GOT3 (cell line): ENCODE measurements at places on chromosomes 5 and 9.

DNA sequence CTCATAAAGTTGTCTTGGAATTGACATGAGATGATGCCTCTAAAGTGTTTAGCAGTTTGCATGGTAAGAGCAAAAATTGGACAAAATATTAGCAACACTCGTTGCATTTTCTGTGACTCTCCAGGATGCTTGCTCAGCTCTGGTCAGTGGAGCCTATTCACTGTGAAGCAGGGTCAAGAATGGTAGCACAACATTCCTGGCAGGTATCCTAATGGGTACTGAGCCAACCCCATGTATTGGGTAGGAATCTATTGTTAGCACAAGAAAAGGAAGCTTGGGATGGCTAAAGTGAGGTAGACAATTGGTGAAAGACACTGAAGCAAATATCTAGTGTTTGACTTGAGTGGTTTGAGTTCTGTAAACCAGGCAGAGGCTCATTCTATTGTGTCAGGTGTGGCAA, 10.4 kb upstream of the ACTBL2 start:
- no peak for DNase-seq

DNA sequence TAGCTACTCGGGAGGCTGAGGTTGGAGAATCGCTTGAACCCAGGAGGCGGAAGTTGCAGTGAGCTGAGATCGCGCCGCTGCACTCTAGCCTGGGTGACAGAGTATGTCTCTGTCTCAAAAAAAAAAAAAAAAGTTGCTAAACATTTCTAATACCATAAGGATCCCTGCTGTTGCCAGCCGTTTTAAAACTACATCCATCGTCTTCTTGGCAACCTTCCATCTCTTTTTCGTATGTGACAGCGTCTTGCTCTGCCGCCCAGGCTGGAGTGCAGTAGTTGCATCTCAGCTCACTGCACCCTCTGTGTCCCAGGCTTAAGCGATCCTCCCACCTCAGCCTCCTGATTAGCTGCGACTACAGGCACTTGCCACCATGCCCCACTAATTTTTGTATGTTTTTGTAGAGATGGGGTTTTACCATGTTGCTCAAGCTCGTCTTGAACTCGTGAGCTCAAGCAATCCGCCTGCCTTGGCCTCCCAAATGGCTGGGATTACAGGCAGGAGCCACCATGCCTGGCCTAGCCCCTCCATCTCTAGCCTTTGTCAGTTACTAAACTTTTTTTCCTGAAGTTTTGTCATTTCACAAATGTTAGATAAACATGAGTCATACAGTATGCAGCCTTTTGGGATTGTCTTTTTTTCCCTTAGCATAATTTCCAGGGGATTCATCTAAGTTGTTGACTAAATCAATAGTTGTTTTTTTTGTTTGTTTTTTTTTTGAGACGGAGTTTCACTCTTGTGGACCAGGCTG, 13.5 kb downstream of the NSD1 start:
- DNase-seq: no peak

- no peak for DNase-seq
Observed at GRCh38 chr5:75656311-75657003, 45.2 kb downstream of the ANKDD1B start.

DNA sequence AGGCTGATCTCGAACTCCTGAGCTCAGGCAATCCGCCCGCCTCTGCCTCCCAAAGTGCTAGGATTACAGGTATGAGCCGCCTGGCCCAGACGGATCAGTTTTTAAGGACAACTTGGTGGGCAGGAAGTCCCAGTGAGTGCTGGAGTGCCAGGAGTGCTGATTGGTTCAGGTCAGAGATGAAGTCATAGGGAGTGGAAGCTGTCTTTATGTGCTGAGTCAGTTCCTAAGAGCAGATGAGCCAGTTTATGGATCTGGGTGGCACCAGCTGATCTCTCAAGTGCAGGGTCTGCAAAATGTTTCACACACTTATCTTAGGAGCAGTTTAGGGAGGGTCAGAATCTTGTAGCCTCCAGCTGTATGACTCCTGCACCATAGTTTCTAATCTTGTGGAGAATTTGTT, 292.1 kb upstream of the ELAVL2 start:
- DNase-seq: no peak

DNA sequence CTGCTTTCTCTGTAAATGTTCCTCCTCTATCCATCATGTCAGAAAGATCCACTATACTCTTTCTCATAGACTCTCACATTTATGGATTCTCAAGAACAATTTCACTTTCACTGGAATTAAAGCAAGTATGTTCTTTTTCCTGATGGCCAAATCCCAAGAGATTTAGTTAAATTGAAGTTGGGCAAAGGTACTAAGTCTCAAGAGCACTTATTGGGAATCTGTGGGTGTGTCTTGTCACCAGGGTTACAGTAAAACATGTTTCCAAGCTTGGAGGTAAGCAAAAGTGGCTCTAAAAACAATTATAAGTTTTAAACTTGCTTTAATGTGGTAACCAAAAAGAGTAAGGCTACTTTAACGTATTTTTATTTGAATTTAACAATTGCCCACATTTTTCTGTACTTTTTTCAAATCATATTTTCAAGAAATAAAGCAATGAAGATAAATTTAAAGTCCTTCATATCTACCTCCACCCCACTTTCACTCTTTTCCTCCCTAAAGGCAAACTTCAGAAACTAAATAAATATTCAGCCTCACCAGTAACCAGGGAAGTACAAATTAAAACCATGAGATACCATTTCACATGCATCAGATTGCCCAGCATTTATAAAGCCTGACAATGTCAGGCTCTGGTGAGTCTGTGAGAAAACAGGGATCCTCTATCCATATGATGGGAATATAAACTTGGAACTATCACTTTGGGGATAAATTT, 387.4 kb downstream of the CETN3 start:
- DNase-seq: no peak

DNA sequence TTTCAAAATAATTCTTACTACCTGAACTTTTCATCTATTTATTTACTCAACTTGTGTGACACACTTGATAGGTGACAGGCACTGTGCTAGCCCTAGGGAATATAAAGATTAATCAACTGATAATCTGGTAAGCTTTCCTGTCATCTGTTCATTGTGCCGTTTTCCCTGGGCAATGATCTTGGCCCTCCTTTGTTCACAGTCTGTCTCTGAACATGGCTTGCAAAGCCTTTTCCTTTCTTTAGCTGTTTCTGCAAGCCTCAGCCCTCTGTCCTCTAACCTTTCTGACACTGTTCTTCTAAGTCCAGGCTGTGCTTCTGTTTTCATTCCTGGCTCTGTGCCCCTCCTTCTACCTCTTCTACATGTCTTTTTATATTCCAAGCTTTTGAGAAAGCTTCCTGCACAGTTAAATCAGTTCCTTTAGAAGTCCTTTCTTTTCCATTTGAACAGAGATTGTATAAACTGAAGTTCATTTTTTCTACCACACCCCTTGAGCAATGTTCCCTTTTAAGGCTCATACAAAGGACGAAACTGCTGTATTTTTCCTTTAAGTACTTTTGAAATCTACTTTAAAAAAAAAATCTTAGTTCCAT, 803.0 kb upstream of the ZNF608 start:
- DNase-seq: no peak

- DNase-seq: no peak
Observed at GRCh38 chr5:123157791-123158581, 68.9 kb downstream of the PRDM6 start.

DNA sequence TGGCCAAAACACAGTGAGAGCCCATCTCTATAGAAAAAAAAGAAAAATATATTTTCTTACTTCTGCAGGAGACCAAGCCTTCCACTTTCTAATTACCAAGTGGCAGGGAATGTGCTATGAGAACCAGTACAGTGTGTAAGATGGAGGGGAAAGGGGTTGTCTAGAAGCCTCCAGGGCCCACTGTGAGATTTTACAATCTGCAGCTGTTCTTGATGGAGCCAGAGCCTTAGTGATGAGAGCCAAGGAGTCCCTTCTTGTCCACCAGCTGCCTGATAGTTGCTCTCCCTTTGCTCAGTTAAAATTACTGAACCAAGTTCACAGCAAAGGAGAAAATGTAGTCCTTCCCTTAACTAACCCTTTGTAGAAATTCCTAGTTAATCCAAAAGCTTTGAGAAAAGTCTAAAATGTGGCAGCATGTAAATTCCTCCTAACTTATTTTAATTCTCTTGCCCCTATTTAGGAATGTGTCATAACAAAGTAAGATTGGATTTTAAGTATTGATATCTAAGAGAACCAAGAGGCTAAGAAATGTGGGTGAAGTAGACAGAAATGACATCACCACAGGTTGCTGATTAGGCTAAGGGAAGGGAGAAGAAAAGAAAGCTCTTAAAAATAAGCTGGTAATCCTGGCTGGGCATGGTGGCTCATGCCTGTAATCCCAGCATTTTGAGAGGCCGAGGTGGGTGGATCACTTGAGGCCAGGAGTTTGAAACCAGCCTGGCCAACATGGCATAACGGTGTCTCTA, 19.3 kb downstream of the SRP19 start:
- no peak for DNase-seq

DNA sequence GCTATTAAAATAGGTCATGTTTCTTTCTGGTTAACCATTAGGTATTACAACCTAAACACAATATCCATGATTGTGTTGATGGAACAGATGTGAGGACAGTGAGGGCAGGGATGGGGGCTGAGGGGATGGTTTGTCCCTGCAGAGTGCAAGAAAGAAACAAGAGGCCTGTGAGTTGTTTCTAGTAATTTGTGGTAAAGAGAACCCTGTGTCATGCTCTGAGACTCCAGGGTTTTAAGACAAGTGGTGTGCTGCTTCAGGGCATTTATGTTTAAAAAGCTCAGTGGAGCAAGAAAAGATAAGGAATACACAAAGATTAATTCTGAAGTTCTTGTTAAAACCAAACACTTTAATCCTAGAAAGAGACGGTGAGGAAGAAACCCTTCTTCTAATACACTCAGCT, 656.5 kb downstream of the TLE1 start:
- no peak for DNase-seq

- no peak for DNase-seq
Observed at GRCh38 chr9:35426627-35427026, 63.3 kb upstream of the RUSC2 start.

GRCh38 chr5:9496801-9497200, 49.1 kb downstream of the SEMA5A start:
- DNase-seq: no peak

DNA sequence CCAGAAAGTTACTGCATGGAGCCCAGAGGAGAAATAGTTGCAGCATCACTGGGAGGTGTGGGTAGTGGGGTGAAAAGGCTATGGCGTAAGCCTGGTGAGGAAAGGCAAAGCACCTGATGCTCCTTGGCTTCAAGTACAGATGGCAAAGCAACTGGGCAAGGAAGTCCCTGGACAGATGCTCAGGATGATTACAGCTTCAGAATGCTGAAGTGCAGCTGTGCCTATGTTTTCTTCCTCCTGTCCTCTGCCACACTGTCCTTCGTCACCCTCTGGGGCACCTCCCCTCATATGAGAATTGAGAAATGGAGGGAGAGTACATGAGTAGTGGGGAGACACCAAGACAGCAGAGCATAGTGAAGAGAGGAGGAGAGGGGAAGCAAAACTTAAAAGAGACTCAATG, 328.0 kb downstream of the PDE4D start:
- DNase-seq: no peak
